DMS79 treated with DMSO at 0.1 percent for 48 hours (cell line): ENCODE measurements at places on chromosomes 5 and 9.

- DNase-seq = peak; percentile 33
Measured at GRCh38 chr9:122265149-122265915, 650 bp downstream of the MRRF start.

DNA sequence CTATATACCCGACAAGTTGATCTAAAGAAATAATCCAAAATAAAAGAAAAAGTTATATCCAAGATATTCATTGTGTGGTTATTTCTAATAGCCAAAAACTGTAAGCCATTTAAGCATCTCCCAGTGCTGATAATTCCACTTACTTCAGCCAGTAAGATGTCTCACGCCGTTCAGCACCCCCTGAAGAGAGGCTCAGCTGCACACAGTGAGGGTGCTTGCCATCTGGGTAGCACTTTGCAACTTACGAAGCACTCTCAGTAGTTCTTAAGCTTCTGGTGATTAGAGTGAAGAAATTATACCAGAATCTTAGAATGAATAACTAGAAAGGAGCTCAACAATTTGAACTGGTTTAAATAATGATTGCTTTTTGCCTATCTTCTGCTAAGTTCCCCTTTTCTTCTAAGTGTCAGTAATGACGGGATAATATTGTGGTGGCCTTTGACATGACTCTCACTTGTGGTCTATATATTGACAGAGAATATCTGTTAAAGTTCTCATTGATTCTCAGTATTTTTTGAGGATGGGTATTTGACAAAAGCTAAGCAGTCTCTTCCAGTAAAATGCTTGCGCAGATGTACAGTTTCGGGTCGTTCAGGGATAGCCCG lies 26.2 kb upstream of the LTC4S start:
- no peak for DNase-seq

- no peak for DNase-seq
Measured at GRCh38 chr9:136403538-136403914, 3.6 kb upstream of the SNAPC4 start.

DNA sequence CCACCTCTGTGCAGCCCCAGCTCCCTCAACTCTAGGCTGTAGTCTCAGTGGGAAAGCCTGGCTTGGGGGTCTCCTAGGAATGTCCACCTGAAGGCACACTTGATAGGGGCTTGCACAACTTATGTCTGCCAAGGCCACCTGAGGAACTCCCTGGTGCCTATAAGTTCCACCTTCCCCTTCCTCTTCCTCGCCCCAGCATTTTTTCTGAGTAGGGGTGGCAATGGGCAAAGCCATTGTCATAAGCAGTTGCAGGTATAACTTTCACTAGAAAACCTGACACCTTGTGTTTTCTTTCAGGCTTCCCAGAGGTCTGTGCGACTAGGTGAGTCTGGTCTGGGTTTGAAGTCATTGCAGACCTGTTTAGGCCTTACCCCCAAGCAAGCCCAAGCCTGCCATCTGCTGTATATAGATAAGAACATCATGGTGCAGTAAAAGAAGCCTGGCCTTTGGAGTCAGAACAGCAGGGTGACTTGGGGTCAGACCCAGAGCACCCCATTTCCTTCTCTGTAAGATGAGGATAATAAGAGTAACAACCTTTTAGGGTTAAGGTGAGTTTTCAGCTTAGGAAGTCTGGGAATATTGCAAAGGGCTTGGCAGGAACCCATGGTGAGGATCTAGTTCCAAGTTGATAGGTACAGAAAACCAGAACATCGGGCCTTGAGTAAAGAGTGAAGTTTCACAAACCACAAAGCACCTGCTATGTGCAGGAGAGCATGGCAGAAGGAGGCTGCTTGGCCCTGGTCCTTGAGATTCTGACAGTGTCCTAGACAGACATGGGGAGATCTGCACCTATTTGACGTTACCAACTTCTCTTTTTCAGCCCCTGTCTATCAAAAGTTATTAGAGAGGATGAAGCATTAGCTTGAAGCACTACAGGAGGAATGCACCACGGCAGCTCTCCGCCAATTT lies 33.8 kb downstream of the TGFBI start:
- peak; percentile 18 for DNase-seq

DNA sequence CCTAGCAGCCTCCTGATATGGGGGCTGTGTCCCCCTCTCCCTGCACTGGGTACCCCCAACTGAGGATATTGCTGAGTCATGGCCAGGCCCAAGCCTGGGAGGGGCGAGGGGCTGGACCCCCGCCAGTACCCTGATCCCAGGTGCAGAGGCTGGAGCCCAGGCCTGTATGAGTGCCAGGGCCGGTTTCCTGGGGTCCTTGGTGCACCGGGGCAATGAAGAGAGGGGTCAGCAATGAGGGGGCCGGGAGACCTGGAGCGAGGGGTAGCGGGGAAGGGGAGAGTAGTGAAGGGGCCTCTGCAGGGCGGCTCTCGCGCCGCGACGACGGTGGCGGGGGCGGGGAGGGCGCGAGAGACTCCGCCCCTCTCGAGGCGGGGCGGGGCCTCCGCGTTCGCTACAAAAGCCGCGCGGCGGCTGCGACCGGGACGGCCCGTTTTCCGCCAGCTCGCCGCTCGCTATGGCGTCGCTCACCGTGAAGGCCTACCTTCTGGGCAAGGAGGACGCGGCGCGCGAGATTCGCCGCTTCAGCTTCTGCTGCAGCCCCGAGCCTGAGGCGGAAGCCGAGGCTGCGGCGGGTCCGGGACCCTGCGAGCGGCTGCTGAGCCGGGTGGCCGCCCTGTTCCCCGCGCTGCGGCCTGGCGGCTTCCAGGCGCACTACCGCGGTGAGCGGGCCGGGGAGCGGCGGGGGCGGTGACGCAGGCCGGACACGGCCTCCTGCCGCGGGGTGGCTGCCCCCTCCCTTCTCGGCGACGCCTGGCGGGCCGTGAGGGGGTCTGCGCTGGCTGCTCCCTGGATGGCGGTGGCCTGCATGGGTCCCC lies at the start of gene SQSTM1:
TSS of gene SQSTM1 (plus strand) at position 423 of the 815 bp plus-strand sequence. CDS start at position 455, 32 bp downstream.
- DNase-seq = peak; percentile 56

GRCh38 chr5:19241690-19242089 lies 746.3 kb downstream of the CDH18 start:
- no peak for DNase-seq

- peak; percentile 58 for DNase-seq
Measured at GRCh38 chr5:6820851-6821479, 107.7 kb downstream of the TENT4A start.

DNA sequence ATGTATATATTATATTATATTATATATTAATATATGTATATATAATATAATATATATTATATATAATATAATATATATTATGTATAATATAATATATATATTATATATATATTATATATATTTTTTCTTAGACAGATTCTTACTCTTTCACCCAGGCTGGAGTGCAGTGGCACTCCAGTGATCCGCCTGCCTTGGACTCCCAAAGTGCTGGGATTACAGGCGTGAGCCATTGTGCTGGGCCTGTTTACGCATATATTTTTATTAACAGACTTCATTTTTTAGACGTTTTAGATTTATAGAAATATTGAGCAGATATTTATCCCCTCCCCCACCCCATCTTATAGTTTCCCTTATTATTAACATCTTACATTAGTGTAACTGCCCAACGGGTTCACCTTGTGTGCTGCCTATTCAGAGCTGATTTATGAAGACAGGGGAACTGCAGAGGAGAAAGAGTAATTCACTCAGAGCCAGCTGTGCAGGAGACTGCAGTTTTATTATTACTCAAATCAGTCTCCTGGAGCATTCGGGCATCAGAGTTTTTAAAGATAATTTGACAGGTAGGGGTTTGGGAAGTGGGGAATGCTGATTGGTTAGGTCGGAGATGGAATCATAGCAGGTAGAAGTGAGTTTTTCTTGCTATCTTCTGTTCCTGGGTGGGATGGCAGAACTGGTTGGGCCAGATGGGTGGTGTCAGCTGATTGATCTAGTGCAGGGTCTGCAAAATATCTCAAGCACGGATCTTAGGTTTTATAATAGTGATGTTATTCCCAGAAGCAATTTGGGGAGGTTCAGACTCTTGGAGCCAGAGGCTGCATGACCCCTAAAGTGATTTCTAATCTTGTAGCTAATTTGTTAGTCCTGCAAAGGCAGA lies 93.4 kb downstream of the UNC13B start:
- DNase-seq = no peak

DNA sequence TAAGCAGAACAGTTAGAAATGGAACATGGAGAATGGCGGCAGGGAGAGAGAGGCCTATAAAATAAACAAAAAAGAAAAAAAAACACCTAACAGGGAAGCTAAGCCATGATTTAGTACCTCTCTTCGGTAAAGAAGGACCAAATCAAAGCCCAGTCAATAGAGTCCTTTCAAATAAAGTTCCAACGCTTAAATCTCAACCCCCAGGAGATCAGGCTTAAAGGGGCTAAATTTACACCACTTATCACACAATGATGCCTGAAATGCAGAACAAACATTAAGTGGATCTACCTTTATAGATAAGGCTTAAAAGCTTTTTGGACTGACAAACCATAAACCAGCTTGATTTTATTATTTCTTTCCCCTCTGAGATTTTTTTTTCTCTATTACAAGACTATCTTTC lies 66.3 kb downstream of the PRELID2 start:
- no peak for DNase-seq

- no peak for DNase-seq
Measured at GRCh38 chr5:171462928-171463861, 43.7 kb downstream of the FGF18 start.

GRCh38 chr5:12704955-12705354 lies 800.7 kb upstream of the CTNND2 start:
- no peak for DNase-seq

GRCh38 chr9:131020388-131020787 lies 11.4 kb downstream of the LAMC3 start:
- DNase-seq = no peak

DNA sequence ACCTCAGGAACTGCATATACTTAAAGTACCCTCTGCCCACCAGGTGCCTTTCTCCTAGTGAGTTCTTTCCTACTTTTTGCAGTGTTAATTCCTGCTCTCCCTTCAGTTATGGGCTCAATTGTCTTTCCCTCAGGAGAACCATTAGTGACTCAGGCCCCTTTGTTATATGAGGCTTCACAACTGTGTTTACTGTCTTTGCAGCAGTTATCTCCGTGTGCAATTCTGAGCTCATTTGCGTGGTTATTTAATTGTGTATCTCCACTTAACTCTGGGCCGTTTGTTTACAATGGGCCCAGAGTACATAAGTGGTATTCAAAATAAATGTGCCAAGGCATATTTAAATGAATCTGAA lies 9.6 kb downstream of the FBXO38 start:
- peak; percentile 42 for DNase-seq

GRCh38 chr9:104941597-104941996 lies 13.6 kb upstream of the ABCA1 start:
- no peak for DNase-seq

DNA sequence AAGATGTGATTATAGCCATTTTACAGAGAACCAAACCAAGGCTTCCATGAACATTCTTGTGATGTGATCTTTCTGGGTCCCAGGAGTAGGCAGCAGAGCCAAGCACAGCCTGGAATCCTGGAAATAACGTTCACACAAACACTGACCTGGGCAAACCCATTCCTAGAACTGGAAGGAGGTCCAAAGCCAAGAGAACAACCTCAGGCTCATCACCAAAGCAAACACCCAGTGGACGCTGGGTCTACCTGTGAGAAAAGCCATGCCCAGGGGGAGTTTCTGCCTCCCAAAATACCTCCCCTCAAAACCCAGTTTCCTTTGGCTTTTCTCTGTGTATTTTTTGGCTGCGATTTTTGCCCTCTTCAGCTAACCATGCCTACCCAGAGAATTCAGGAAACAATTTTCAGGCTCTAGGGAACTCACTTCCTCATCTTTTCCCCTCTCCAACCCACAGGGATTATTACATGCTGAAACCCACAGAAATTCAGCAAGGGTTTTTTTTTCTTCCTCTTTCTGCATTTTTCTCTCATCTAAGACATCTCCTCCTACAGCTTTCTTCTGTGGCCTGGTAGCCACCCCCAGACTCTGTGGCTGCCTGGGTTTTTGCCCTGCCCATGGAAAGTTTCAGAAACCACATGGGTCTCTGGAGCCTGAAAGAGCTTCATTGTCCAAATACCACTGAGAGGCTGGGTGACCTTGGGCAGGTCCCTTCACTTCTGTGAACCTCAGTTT lies 75.0 kb downstream of the TNC start:
- DNase-seq = no peak

GRCh38 chr9:134640506-134641172 lies 964 bp upstream of the COL5A1 start:
- no peak for DNase-seq

- DNase-seq = peak; percentile 5
Measured at GRCh38 chr9:95506678-95507463, 9.9 kb downstream of the PTCH1 start.

DNA sequence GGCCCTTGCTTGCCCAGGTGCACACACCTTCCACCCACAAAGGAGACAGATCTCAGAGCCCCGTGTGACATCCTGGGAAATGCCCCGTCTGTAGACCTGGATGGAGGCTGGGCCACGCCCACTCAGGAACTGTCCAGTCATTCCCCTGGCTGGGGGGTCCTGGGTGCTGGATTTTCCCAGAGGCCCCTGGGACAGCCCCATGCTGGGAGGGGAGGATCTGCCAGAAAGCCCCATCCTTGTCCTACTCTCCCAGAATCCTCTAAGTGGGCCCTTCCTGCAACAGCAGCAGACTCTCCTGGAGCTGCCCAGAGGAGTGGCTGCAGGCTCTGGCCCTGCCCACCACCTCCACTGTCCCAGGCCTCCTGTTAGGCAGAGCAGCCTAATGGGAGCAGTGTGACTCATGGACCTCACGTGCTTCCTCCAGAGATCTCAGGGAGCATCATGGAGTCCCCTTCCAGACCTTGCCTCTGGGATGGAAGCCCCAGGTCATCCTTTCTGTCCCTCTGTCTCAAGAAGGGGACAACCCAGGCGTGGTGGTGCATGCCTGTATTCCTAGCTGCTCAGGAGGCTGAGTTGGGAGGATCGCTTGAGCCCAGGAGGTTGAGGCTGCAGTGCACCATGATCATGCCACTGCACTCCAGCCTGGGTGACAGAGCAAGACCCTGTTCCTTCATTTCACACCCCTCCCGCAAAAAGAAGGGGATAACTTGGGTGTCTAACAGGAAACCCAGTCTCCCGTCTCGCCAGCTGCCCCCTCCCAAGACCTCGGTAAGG lies 51.7 kb downstream of the JADE2 start:
- no peak for DNase-seq

DNA sequence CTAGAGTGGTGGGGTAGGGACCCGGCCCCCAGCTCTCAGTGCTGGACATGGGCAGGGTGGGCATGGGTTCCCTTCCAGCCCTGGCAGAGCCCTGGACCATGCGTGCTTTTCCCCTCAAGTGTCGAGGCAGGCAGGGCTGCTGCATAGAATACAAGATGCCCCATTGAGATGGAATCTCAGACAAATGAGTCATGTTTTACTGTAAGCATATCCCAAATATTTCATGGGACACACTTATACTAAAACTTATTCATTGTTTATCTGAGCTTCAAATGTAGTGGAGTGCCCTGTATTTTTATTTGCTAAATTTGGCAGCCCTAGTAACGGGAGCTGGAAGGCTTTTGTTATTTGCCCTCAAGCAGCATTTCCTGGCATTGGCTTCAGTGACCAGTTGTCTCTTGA lies 3.2 kb upstream of the RNU6ATAC start:
- no peak for DNase-seq

DNA sequence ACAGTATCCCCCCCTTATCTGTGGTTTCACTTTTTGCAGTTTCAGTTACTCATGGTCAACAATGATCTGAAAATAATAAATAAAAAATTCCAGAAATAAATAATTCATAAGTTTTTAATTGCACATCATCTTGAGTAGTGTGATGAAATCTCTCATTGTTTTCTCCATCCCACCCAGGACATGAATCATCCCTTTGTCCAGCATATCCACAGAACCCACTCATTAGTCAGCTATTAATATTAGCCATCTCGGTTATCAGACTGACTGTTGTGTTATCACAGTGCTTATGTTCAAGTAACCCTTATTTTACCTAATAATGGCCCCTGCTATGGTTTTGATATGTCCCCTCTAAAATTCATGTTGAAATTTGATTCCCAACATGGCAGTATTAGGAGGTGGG lies 40.7 kb downstream of the FAM114A2 start:
- no peak for DNase-seq
